NCI-H2029 treated with DMSO at 0.1 percent for 48 hours (cell line): ENCODE measurements at places on chromosomes 2 and 18.

- DNase-seq, result no peak
These were observed 35.5 kb downstream of the TBC1D8 start for GRCh38 chr2:101115664-101116063.

- DNase-seq, result no peak
These were observed 130.2 kb downstream of the SMAD2 start for GRCh38 chr18:47800248-47800647.

- DNase-seq, result no peak
These were observed 89.1 kb upstream of the RIOK3 start for GRCh38 chr18:23363865-23364570.

DNA sequence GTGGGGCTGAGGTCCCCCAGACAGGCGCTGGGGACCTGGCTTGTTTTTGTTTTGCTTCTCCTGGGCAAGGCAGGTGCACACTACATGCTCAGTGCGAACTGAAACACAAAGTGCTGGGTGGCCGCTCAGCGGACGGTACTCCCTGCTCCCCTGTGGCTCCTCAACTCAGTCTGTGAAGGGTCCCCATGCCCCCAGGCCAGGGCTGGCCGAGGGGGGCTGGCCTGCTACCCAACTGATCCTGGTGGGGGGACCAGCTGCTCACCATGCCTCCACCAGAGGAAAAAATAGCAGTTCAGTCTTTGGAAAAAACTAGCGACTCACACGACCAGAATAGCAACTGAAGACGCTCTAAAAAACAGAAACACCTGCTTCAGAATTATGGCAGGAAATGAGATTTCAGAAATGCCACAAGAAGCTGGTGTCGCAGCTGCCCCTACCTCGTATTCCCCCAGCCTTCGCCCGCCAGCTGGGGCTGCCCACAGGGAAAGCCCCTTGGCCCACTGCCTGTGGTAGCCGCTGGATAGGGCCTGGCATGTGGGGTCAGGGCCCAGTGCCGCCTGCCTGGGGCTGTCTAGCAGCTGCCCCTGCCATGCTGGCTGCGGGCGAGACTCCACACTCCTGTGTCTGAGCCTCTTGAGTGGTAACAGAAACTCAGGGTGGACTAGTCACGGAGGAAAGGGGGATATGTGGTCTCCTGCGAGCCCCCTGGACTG lies 43.7 kb downstream of the MEX3C start:
- no peak for DNase-seq

- DNase-seq, result no peak
These were observed 140.8 kb downstream of the SEPTIN10 start for GRCh38 chr2:109472974-109473373.

- DNase-seq, result no peak
These were observed 79.2 kb downstream of the KLHL29 start for GRCh38 chr2:23464156-23464555.

DNA sequence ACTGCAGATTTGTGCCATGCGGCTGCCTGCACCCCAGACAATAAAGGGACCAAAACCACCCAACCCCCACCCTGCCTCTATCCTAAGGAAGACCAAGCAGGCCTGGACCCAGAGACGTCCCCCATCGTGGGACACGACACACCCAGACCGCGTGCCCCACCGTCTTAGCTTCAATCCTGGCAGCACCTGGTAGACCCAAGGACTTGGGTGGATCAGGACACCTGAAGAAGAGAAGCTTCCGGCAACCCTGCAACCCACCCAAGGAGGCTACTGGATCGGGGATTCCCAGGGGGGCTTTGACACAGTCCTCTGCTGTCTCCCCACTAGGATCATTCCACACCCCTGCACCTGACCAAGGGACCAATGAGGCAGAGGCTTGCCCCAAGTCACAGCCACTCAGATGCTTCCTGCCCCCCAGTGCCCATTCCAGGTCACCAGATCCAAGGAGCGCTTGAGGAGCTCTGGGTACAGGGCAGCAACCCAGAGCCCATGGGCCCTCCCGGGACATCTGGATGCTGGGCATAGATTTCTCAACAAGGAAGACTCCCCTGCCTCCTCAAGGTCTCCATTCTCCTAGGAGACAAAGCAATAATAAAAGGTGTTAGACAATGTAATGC lies 3.6 kb downstream of the ALPI start:
- no peak for DNase-seq

DNA sequence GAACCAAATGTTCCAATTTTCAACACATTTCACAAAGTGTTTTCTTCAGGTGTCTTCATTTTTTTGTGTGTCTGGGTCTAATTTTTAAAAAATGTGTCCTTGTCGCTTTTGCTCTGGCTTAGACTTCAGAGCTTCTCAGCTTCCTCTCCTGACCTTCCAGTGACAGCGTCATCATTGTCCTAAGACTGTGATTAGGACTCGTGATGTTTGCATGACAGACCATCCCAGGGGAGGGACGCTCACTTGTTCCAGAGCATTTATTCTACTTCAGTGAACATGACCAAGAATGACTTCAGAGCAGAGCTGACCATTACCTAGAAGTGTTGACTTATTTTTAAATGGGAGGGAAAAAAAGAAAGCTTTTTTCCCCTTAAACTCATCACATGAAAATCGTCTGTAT lies 591.9 kb downstream of the IRS1 start:
- no peak for DNase-seq

DNA sequence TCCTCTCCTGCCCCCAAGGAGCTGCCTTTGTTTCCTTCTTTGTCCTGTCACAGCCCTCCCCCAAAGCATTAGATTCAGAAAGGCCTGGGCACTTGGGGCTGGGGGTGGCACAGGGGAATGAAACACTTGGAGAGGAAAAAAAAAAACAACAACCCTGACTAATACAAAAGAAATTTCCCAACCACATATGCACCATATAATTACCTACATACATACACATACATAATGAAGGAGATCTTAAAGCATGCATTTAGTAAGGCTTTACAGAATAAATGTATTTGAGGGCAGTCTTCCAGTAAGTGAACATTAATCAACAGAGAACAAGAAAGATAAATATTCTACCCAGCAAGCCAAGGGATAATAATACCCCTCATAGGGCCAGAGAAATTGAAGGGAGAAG lies 70.0 kb upstream of the PPP1CB start:
- no peak for DNase-seq

DNA sequence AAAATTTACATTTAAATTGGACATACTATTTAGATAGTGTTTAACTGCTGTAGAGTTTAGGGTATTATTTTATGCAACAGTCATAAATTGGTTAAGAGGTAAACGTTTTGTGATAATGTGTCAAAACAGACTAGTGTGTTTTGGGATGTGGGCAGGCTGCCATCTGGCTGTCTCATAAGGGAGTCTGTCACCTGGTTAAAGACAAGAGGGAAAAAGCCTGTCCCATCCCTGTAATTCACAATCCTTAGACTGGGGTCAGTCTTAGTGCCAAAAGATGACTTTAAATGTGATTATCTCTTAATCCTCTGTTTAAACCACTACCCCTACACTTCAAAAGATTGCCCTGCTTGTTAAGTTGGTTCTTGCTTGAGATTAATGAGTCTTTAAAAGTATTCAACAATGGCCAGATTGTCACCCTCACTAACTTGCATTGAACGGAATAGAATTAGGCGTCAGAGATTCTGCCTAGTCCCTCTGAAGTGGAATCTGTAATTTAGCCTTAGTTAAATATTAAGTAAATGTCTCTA lies 59.2 kb downstream of the SGPP2 start:
- DNase-seq, result peak; percentile 2

DNA sequence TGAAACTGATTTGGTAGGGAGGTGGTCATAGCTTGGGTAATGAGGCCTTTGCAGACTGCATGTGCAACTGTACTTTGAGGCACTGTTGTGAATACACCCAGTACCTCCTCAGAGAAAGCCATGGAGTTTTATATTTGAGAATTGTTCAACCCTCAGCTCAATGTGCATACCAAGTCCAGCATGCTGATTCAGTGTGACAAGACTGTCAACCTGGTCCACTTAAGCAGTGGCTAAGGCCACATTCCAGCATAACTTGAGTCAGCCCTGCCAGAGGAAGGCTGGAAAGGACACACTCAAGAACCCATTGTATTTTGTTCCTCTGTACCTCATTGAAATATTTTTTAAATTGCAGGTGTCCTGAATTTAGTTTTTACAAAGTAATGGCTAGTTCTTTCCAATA lies 121.8 kb upstream of the HNMT start:
- DNase-seq, result no peak

DNA sequence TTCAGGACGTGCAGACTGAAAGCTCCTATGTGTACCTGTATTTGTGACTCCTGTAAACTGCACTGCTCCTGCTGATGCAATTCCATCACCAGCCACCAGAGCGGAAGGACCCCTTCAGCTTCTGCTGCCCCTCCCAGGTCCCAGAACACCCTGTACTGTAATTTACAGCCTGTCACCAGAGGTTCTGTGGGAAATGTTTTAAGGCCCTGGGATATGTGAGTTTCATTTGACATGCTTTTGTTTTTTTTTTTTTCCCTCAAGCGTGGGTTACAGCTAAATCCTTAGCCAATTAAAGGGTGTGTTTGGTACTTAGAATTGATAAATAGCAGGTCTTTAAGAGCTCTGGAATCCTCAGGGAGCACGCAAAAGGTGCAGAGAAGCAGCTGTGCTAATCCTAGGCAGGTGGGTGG lies 79.4 kb downstream of the KCTD1 start:
- peak; percentile 25 for DNase-seq

DNA sequence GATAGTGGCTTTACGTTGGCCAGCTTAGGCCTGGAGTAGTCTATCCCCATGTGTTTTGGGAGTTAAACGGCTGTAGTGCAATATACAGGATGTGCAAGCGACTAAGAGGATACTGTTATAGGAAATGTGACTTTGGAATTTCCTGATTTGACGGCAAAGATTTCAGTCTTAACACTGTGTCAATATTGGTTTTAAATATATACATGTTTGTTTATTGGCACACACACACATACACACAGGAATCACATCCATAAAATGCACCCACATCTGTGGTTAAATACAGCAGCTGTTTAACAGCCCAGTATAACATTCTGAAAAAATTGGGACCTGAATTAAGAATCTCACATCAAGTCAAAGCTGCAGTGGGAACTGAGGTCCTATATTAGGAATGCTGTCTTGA lies 347.1 kb downstream of the TXNL1 start:
- DNase-seq, result no peak

DNA sequence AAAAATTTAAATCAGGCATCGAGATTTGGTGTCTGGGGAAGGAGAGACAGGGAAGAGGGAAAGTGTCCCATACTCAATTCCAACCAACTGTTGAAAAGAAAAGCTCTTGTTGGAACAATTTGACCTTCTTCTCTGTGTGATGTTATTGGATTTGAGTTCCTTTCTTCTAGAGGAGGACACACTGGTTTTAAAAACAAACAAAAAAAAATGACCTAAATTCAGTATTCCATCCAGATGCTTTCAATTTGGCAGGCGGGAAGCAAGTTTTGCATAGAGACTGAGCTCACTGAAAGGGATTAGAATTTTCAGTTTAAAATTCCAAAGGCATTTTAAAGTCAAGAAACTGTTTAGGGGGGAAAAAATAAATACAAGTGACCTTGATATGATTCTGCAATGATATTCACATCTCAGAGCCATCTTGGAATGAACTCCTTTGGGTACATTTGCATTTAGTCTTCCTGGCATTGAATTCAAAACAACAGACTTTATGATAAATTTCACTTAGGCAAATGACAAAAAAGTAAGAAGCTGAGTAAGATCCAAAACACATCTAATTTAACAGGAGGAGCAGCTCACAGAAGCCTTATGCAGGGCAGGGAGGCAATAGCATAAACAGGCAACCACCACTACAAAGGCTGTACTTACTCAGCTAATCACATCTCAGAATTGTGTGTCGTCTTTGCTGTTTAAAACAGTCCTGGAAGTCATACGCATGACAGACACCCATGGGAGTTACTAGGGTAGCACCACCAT lies 126.8 kb downstream of the CDH20 start:
- DNase-seq, result no peak

DNA sequence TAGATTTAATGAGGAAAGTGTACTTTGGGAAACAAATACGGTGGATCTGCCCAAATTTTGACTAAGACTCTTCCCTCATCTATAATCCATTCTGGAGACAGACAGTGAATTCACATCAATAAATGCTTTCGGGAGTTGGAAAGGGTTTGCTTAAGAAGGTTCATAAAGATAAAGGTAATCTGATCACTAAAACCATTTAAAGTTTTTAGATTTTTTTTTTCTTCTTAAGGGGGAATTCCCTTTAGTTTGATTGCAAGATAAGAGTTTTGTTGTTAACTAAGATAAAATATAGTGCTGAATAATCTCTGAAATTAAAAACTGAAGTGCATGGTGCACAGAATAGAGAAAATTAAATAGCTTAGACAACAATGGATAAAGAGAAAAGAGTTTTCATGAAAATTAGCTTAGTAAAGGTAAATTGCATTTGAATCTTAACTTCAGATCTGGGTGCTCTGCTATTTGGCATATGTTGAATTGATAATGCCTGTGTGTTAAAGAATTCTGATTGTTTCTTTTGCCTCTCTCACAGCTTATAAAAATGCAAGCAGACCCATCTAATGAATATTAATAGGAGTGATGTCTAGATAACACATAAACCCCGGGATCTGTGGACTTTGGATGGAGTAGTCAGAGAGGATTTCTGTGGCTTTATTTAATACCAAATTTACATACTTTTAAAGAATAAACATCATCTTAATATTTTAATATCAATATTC lies 100.8 kb downstream of the MEIS1 start:
- no peak for DNase-seq
